ENCODE measurements at places on chromosomes 5 and 9.

DNA sequence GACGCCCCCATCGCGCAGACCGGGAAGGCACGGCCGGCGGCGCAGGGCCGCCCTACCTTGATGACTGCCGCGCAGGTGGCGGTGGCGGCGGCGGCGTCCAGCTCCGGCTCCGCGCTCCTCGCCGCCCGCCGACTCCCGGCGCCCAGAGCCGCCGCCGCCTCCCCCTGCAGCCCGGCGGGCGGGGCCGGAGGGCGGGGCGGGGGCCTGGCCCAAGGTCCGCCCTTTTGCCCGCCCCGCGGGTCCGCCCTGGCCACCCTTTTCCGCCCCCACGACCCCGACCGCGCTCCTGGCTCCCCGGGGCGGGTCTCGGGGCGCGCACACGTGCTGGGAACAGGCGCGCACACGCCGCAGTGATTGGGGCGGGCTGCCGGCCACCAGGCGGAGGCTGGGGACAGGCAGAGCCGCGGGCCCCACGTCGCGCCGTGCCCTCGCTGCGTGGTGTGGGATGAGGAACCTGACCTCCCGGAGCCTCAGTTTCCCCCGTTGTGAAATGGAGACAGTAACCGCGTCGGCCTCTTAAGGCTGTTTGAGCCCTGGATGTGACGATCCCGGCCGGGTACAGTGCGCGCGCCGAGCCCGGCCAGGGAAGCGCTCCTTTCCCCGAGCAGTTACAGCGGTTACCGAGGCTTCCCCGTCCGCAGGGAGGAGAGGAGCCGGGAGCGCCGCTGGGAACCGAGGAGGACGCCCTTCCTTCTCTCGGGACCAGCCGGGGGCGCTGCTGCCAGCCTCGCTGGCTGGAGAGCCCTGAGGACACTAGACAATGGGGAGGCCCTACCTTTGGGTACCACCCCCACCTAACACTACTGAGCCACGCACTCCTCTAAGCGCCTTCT, at the start of gene CORO2A:
TSS of gene CORO2A (minus strand) at position 135 of the 833 bp plus-strand sequence. CDS start 34,977 bp downstream, outside the sequence.
- DNase-seq: peak; percentile 85

DNA sequence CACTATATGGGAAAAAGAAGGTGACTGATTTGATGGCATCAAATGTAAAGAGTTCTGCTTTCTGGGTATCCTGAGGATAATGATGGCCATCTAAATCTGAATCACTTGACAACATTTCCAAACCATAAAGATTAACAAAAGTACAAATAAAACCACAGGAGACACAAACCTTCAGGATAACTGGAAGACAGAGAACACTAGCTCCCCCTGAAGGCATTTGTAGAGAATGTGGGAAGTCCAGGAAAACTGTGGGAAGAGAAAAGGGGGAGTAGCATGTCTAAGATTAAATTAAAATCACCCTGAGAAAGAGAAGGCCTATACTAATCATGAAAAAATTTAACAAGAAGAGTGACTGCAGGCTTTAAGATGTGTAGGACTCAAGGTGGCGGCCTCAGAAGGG, 116.2 kb downstream of the PRELID2 start:
- no peak for DNase-seq

DNA sequence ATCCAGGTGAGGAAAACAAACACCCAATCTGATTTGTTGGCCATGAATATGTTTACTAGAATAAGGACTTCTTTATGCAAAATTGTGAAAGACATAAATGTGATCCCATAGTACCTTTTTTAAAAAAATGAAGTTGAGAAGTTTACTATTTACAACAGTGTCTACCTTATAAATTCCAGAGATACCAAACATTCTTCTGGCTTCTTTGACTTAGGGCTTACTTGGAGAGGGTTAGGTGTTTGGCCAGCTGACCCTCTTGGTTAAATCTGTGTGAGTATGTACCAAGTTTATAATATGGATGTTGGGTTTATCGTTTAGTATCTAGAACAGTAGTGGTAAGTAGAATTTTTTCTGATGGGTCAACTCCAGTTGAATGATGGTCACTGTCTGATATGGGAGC, 212.3 kb downstream of the DOCK8 start:
- DNase-seq: no peak

- no peak for DNase-seq
These were observed 8.5 kb upstream of the GLT6D1 start for GRCh38 chr9:135647884-135648283.

GRCh38 chr9:125701351-125701750, 5.7 kb downstream of the MAPKAP1 start:
- no peak for DNase-seq

Data from NCI-H2171 treated with DMSO at 0.1 percent for 48 hours (cell line).